ENCODE measurements at places on chromosomes 7 and 10. TPM values are rescaled to one million over a fixed set of nuclear protein-coding genes. Genes with fewer than 3 reads are reported as not detected.
A peak's percentile ranks its signal among the peaks of the same experiment; 100 is the strongest.

Gene GET4
- 36.1 TPM for total RNA-seq

Gene EBF3
- total RNA-seq: 8.4 TPM

Gene SPDYE6
- total RNA-seq: not detected

Gene NRP1
- total RNA-seq: 40.4 TPM

Gene TCF7L2
- 22.6 TPM for total RNA-seq

Gene TUBB8
- 0.40 TPM for total RNA-seq

Gene SEMA3E
- 0.94 TPM for total RNA-seq

Gene PTPN20
- total RNA-seq: 9.6 TPM

Gene AKR1D1
- not detected for total RNA-seq

Gene LAMB1
- total RNA-seq: 108 TPM

- no peak overlapping the region for H3K27ac ChIP-seq
- no peaks in the 10 kb centered on the region for H3K4me1 ChIP-seq
- no peak overlapping the region for H3K4me3 ChIP-seq
- no peaks in the 10 kb centered on the region for H3K27me3 ChIP-seq
- no peak for DNase-seq
These were observed 170.0 kb downstream of the PRKCQ start for GRCh38 chr10:6409971-6410643.

- H3K4me1 ChIP-seq: peaks cover 14% of the 10 kb centered on the region
- DNase-seq: peak; percentile 73
- no peaks in the 10 kb centered on the region for H3K36me3 ChIP-seq
These were observed 35.4 kb downstream of the TRIL start for GRCh38 chr7:28922624-28923331.

DNA sequence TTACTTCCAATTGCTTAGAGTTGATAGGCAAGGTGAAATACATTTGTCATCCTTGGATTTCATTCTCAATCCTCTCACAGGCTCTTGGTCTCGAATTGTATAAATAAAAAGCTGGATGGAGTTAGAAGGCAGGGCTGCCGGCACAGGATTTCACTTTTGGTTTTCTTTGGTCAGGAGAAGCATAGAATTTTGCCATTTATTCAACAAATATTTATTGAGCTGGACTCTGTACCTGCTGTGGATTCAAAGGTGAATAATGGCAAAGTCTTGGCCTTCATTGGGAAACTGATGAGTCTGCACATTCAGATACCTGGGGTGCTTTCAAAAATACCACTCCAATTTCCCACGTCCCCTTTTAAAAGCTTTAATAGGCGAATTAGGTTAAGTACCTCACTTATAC is 49.7 kb downstream of the PDK4 start:
- no peak overlapping the region for H3K4me3 ChIP-seq
- peak; percentile 10 for DNase-seq
- H3K4me1 ChIP-seq: peaks cover 54% of the 10 kb centered on the region
- H3K36me3 ChIP-seq: no peaks in the 10 kb centered on the region
- peak overlapping the region; percentile 38 for H3K27ac ChIP-seq

DNA sequence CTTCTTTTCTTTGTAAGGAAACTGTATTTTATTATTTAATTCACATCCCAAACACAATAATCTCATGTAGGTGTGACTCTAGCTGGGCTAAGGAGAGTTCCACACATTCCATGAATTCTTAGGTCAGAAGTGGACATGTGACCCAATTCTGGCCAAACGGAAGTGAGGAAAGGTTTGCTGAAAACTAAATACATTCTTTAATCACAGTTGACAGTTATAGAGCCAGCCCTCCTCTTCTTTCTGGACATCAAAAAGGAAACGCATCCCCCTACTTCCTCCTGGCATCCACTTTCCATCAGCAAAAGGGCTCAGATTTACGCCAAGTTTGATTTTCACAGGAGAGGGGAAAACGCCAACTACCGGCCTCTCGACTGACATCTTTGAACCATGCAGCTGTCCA is 774.4 kb upstream of the POM121L12 start:
- H3K4me3 ChIP-seq: no peak overlapping the region
- H3K27me3 ChIP-seq: no peaks in the 10 kb centered on the region
- DNase-seq: no peak

GRCh38 chr10:4770801-4771553 is 55.0 kb upstream of the AKR1E2 start:
- DNase-seq: no peak
- no peaks in the 10 kb centered on the region for H3K36me3 ChIP-seq
- H3K4me3 ChIP-seq: no peak overlapping the region
- H3K27me3 ChIP-seq: no peaks in the 10 kb centered on the region
- H3K27ac ChIP-seq: peak overlapping the region; percentile 54

DNA sequence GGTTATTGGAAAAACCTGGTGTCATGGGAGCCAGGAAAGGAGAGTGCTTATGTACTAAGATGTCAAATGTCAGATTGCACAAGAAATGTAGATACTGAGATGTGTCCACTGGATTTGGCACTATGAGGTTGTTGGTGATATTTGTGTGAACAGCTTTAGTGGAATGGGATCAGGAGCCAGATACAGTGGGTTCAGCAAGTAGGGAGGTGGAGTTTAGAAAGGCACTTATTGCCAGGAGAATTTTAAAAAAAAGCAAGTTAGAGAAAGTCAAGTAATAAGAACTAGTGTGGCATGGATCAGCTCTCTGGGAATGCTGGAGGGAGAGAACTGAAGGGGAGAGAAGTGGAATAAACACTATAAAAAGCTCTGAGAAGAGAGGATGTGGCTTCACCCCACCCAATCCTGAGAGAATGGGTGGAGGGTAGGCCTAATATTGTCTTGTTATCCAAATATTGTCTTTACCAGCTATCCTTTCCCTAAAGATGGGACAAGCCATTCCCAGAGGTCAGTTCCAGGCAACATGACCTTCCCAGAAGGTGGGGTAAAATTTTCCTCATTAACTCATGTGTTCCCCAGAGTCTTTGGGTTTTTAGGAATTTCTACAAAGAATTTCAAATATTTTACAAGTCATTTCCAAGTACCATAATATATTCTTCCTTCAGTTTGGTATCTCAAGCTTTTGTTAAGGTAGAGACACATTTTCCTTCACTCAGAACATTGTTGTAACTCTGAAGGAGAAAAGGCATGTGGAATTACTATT is 42.3 kb downstream of the ENTPD1 start:
- no peak for DNase-seq
- H3K36me3 ChIP-seq: no peaks in the 10 kb centered on the region
- no peaks in the 10 kb centered on the region for H3K27me3 ChIP-seq
- H3K4me3 ChIP-seq: no peak overlapping the region

DNA sequence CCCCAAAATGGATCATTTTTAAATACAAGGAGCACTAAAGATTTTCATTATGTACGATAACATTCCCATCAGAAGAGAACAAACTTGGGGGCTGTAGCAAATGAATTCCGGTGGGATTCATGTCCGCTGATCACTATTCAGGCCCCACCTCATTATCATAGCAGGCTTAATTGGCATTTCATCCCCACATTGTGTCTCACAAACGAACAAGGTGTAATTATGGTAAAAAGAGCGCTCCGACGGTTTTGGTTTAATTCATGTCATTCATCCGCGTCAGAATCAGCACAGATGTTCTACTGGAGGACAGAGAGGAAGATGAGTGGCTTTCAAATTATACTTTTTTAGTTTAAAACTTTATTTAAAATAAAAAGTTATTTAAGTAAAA is 124.7 kb downstream of the MAD1L1 start:
- H3K4me3 ChIP-seq: no peak overlapping the region
- no peak overlapping the region for H3K27ac ChIP-seq
- H3K4me1 ChIP-seq: peaks cover 33% of the 10 kb centered on the region
- DNase-seq: no peak
- no peaks in the 10 kb centered on the region for H3K36me3 ChIP-seq
- no peaks in the 10 kb centered on the region for H3K27me3 ChIP-seq

GRCh38 chr10:42645103-42645502 is 6.7 kb upstream of the ZNF33B start:
- H3K27ac ChIP-seq: no peak overlapping the region
- H3K27me3 ChIP-seq: no peaks in the 10 kb centered on the region
- no peak overlapping the region for H3K4me3 ChIP-seq

DNA sequence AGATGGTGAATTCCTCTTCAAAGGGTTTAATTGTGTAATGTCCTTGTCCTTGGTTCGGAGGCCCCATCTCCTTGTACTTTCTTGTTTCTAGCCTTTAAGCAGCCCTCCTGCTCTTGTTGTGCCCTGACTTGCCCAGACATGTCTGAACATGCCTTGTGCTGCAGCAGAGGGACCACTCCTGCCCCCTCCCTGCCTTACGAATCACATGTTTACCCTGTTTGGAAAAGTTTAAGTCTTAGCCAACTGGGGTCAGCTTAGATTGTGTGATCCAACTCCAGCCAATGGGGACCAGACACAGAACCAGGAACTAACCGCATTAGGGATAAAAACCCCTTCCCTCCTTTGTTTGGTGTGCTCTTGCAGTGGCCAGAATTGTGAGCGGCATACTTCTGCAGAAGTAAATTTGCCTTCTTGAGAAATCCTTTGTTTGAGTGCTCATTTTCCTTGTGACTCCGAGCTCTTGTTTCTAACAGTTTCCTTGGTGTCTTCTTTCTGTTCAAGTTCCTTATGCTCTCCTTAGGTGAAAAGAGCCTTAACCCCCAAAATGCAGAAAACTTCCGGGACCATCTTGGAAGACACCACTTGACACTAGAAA is 29.4 kb downstream of the CLRN3 start:
- H3K27me3 ChIP-seq: no peaks in the 10 kb centered on the region
- H3K4me1 ChIP-seq: no peaks in the 10 kb centered on the region
- H3K4me3 ChIP-seq: no peak overlapping the region
- no peak overlapping the region for H3K27ac ChIP-seq

DNA sequence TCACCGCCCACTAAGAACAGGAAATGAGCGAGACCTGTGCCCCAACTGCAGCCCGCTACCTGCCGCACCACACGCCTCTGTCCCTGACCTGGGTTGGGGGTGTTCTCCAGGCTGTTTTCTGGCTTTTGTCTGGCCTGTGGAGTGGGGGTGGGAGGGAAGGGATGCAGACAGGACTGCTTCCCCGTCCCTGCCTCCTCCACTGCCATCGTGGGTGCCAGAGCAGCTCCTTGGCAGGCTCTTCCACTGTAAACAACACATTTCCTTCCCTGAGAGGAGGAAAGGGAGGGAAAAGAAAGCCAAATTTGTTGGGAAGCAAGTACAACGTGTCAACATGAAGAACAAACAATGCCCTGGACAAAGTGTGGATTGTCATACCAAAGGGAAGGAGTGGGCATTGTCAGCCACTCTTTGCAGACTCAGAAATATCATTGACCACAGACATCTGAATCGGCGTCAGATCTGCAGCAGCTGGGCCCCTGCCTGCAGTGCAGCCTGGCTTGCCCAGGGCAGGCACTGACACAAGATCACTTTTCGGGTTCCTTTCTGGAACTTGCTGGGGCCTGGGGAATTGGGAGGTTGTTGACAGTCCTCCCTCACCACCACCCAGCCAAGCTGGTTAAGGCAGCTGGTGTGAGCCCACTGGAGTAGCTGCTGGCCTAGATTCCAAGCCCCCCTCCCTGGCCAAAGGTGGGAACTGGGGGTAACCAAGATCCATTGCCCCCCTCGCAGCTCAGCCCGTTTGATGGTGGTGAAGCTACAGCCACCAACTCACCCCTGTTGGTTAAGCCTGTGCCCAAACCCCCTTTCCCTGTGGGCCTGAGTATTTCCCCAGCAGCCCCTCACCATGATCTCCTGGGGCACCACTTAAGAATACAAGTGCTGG is 22.6 kb upstream of the TRIM8 start:
- no peak for DNase-seq
- no peaks in the 10 kb centered on the region for H3K4me1 ChIP-seq
- no peaks in the 10 kb centered on the region for H3K36me3 ChIP-seq
- no peak overlapping the region for H3K4me3 ChIP-seq
- H3K27ac ChIP-seq: peak overlapping the region; percentile 33
- no peaks in the 10 kb centered on the region for H3K27me3 ChIP-seq

GRCh38 chr7:133470-133869 is 58.9 kb upstream of the FAM20C start:
- no peaks in the 10 kb centered on the region for H3K27me3 ChIP-seq
- H3K4me3 ChIP-seq: no peak overlapping the region
- H3K27ac ChIP-seq: no peak overlapping the region
- no peaks in the 10 kb centered on the region for H3K36me3 ChIP-seq
- peaks cover 8% of the 10 kb centered on the region for H3K4me1 ChIP-seq

DNA sequence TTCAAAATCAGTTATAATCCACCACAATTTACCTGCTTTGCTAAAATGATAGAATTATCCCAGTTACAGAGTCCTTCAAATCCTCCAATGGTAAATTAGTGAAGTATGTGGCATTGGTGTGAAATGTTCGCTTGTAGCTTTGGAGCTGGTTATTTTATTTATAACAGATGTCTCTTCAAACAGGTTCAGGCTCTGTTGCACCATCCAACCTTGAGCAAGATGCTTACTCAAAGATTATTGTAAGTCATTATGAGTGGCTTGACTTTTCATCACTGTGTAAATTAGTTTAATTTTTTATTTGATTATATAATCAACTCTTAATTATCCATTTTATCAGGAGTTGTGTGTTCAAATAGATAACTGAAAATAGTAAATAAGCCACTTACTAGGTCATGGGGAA is 99.4 kb downstream of the BTRC start:
- H3K27ac ChIP-seq: no peak overlapping the region
- DNase-seq: no peak
- H3K27me3 ChIP-seq: no peaks in the 10 kb centered on the region
- H3K36me3 ChIP-seq: no peaks in the 10 kb centered on the region

- DNase-seq: no peak
- no peaks in the 10 kb centered on the region for H3K36me3 ChIP-seq
- H3K4me1 ChIP-seq: no peaks in the 10 kb centered on the region
- no peak overlapping the region for H3K4me3 ChIP-seq
- H3K27ac ChIP-seq: no peak overlapping the region
These were observed 678.7 kb downstream of the SDK1 start for GRCh38 chr7:3979611-3980299.

DNA sequence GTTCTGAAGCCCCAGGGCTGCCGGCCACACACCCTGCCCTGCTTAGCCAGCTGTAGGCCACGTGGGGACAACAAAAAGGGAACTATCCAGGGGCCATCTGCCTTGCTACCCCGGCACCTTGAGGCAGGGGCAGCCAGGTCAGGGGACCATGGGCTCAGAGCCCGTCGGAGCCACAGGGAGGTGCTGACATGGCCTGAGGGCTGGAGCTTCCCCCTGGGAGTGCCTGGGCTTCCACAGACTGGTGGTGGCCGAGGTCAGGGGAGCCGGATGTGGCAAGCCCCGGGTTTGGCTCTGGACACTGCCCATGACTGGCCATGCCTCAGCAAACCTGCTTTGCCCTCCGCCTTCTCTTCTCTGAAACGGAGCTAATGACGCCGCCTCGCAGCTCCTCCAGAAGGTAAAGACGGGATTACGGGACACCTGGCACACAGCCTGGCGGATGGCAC is 178.5 kb downstream of the EBF3 start:
- no peaks in the 10 kb centered on the region for H3K36me3 ChIP-seq
- H3K27ac ChIP-seq: no peak overlapping the region
- H3K4me1 ChIP-seq: no peaks in the 10 kb centered on the region
- no peaks in the 10 kb centered on the region for H3K27me3 ChIP-seq
- DNase-seq: no peak

DNA sequence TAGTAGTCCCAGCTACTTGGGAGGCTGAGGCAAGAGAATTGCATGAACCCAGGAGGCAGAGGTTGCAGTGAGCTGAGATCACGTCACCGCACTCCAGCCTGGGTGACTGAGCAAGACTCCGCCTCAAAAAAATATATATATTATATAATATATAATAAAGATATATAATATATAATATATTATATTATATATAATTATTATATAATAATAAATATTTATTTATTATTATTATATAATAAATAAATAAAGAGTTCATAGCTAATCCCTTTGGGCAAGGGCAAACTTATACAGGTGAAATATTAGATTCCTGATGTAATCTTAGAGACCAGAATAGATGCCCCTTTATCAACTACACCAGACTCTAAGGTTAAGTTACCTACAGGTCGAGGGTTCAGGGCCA is 185.2 kb downstream of the PRPF18 start:
- H3K27ac ChIP-seq: no peak overlapping the region
- no peaks in the 10 kb centered on the region for H3K27me3 ChIP-seq
- no peak overlapping the region for H3K4me3 ChIP-seq
- no peaks in the 10 kb centered on the region for H3K4me1 ChIP-seq
